ENCODE measurements at places on chromosomes 7 and 10.
A peak's percentile ranks its signal among the peaks of the same experiment; 100 is the strongest.

DNA sequence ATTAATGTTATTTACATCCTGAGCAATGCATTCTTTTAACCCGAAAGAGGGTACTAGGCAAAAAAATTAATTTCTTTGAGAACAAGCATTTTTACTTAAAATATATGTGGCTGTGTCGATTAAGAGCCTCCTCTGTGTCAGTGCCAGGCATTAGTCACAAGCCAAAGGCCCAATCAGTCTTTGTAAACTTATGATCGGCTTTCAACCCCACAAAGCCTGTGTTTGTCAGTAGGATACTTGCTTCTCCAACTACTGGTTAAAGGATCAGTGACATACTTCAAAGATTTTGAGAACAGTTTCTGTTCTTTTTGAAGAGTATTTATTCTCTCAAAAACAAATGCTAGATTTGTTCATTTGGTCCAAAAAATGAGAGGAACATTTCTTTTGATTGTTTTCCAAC lies 159.3 kb downstream of the NRCAM start:
- no peak for DNase-seq

GRCh38 chr10:89419548-89419947 lies 5.2 kb downstream of the IFIT5 start:
- DNase-seq: no peak

DNA sequence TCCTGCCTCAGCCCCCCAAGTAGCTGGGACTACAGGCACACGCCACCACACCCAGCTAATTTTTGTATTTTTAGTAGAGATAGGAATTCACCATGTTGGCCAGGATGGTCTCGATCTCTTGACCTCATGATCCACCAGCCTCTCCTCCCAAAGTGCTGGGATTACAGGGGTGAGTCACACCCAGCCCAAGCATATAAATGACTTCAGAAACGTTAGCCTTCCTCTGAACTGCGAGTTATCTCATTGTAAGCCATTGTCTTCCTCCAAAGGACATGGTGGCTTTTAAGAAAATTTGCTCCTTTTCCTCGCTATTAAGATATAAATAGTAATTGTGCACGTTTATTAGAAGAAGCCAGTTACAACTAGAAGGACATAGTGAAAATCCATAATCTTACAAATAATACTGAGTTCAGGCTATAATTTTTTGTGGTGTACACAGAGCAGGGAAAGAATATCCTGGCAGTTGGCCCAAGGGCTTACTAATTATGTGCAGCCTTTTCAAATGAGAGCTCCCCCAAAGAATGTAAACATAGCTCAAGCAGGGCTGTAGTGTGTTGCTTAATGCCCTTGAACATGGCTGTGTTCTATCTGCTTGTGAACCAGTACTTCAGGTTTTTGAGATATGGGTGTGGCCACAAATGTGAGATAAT lies 495.8 kb downstream of the PARD3 start:
- DNase-seq: no peak

- no peak for DNase-seq
These were observed 407.2 kb upstream of the SHH start for GRCh38 chr7:156219307-156220077.

GRCh38 chr7:143322760-143323633 lies 7.1 kb downstream of the CLCN1 start:
- DNase-seq: no peak

- no peak for DNase-seq
These were observed 66.3 kb upstream of the KLF6 start for GRCh38 chr10:3850999-3851937.

GRCh38 chr7:159064121-159064815 lies 80.4 kb downstream of the VIPR2 start:
- DNase-seq: no peak

- no peak for DNase-seq
These were observed 8.9 kb upstream of the LYZL1 start for GRCh38 chr10:29279779-29280487.

- no peak for DNase-seq
These were observed 11.9 kb downstream of the CYTH3 start for GRCh38 chr7:6260291-6261187.

GRCh38 chr7:139648941-139649425 lies 125.5 kb downstream of the CLEC2L start:
- no peak for DNase-seq

DNA sequence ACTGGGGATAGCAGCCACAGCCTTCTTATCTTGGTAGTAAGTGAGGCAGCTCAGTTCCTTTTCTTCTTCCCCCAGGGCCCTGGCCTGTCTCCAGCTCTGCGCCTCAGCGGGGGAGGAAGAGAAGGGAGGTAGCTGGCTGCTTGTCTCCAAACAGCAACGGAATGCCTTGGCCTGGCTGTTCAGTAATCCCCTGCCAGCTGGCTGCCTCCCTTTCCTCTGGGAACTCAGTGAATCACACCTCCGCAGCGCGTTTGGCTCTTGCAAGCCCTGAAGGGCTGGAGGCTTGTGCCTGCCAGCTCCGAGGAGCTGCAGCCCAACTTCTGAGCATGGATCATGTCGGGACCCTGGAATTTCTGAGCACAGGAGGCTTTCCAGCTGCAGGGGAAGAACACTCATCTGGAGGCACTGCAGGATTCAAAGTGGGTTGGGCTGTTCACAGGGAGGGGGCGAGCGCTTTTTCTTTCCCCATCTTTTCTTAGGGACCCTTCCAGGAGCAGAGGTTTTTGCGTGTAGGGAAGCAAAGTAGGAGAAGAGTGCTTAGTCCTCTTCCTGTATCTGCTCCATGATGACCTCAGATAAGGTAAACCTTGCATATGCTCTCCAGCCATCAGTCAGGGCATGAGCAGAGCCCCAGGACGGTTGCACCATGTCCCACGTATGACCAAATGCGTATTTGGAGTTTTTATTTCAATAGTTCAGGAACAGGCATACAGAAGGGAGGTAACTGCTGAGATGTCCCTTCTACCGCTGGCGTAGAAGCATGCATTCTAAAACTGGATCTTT lies 253.2 kb upstream of the INHBA start:
- no peak for DNase-seq

DNA sequence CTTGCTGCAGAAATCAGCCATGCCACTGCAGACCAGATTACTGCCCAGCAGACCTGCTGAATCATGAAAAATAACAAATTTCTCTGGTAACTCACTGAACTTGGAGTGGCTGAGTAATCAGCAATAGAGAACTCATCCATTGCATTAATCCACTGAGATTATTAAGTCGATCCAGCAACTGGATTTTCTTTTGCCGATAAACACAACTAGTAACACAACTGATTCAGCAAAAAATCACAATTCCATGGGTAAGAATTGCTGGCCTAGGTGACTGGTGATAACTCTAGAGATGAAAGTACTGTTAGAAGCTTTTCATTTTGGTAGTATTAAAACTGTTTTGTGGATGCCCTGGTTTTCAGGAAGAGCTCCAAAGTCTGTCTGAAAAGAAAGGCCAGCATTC lies 214.5 kb downstream of the ETV1 start:
- DNase-seq: no peak

DNA sequence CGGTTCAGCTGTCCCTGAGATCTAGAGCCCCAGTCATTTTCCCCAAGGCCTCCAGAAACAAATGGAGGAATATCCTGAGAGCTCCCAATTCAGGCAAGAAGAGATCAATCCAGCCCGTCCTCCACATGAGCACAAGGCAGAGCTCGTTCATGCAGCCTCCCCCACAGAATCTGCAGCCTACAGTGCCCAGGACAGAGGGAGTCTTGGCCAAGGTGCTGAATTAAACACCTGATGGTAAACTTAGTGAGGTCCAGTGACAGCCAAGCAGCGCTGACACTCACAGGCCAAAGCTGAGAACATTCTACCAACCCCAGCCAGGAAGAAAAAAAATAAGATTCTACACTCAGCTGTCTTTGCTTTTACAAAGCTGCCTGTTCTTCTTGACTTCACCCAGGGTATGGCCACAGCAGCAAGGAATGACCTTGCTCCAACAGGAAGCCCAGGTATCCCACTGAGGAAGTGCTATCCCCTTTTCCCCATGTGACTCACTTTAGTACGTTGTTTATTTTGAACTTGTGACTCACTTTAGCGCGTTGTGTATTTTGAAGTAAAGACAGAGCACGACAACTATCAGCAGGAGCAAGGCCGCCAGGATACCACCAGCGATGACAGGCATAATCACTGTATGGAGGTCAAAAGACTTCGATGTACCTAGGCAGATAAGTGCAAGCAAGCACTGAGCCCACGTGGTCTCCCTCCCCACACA lies 4.4 kb upstream of the CUZD1 start:
- no peak for DNase-seq

- no peak for DNase-seq
These were observed 66.4 kb upstream of the JAZF1 start for GRCh38 chr7:28246921-28247461.

DNA sequence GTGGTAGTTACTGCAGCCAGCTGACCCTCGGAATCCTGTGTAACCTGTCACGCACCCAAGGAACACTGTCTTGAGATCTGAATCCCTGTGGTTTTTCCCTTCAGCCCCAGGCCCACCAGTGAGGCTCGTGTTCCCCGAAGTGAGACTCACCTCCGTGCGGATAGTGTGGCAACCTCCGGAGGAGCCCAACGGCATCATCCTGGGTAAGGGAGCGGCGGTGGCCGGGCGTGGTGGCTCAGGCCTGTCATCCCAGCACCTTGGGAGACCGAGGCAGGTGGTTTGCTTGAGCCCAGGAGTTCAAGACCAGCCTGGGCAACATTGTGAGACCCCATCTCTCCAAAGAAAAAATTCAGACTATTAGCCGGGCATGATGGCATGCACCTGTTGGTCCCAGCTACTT lies 549.9 kb upstream of the FOXK1 start:
- DNase-seq: no peak

DNA sequence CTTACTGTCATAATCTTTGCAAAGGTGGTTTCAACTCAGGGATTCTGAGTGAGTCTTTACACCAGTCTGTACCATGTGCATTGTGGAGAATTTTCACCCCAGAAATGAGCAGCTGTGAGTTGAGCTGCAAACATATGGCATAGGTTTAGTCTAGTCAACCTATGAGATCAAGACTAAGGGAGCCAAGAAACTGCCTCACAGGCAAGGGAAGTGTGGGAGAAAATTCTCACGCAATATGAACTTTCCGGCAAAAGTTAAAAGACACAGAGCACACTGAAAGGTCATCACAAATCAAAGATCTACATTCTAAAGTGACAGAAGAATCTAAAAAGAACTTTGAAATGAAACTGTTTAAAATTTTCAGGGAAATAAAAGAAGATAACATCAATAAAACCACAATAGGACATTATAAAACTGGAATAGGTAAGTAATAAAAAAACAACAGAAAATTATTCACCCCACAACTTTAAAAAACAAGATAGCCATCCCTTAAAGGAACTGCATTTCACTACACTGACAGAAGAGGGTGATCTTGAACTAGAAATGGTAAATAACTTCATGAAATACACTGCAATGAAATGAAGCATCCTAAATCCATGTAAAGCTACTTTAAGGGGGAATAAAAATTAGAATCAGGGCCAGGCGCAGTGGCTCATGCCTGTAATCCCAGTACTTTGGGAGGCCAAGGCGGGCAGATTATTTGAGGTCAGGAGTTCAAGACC lies 63.5 kb downstream of the LGI1 start:
- DNase-seq: peak; percentile 21

DNA sequence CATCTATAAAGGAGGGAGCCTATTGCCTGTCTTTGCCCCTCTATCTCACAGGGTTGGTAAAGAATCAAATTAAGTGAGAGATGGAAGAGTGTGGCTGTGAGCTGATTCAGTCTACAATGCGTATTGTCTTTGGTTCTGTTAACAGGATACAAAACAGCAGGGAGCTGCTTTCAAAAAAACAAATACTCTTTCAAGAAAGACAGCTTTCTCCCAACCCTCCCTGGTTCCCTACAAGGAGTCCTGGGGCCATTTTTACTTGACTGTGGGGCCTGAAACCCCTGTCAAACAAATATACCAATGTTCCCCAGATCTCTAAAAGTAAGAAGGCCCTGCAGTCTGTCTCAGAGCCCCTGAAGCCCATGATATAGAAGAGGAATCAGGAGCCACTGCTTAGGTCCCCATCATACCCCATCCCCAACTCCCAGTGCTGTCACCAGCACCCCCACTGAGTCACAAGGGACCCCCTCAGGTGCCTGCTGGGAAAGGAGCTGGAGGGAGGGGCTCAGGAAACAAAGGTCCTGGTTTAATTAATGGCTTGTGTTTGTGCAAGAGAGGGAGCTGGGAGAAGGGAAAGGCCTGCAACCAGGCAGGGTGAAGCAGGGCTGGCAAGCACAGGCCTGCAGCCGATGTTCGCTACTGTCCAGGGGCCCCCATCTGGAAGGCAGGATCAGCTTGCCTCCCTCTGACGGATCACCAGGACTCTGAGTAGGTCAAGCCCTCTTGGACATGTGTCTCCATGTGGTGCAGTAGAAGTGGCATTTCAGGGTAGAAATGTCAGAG lies 182.0 kb upstream of the GHITM start:
- no peak for DNase-seq

DNA sequence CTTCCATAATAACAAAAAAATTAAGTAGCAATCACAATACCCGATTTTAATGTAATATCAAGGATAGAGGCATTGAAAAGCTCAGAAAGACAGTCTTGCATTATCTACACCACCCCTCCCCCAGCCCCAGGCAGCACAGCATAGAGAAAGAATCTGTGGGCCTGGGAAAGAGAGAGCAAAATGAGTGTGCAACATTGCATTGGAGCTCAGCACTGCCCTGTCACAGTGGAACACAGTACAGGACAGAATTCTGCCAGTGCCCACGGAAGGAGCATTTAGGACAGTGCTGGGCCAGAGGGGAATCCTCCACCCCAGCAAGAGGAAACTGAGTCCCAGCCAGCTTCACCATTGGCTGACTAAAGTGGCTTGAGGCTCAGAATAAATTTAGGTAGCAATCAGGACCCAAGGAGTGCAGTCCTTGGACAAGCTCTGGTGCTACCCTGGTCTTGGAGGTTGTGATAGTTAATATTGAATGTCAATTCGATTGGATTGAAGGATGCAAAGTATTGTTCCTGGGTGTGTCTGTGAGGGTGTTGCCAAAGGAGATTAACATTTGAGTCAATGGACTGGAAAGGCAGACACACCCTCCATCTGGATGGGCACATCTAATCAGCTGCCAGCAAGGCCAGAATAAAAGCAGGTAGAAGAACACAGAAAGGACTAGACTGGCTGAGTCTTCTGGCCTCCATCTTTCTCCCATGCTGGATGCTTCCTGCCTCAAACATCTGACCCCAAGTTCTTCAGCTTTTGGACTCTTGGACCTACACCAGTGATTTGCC lies 234.4 kb downstream of the ANK3 start:
- no peak for DNase-seq

DNA sequence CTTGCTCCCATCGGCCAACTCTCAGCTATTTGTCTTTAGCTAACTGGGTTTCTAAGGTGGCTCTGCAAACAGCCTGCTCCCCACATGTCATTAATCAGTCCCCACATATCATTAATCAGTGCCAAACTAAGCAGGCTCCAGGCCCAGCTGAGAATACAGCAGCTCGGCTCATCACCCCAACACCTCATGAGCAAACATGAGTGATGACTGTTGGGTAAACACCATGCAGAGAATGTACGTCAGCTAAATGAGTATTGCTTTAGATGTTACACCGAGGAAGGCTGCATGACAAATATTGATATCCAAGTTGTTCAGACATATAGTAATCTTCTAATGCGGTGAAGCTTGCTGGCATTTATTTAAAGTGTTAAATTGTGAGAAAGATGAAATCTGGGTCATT lies 187.5 kb upstream of the AOAH start:
- DNase-seq: no peak
